ENCODE measurements at places on chromosomes 2 and 18. TPM values are rescaled to one million over a fixed set of nuclear protein-coding genes. Genes with fewer than 3 reads are reported as not detected.

The DLX2 gene
- 0.16 TPM for total RNA-seq

The ARID5A gene
- total RNA-seq, result 19.1 TPM

The CD207 gene
- not detected for total RNA-seq

The RUFY4 gene
- total RNA-seq, result not detected

The CEP68 gene
- 10.3 TPM for total RNA-seq

The LRRTM4 gene
- not detected for total RNA-seq

The EVX2 gene
- total RNA-seq, result not detected

The TSPYL6 gene
- total RNA-seq, result not detected

The WDR54 gene
- total RNA-seq, result 49.0 TPM

The INPP5D gene
- 2.7 TPM for total RNA-seq

The AOX1 gene
- 1.5 TPM for total RNA-seq

The OXER1 gene
- total RNA-seq, result 0.16 TPM

The CHST9 gene
- 2.0 TPM for total RNA-seq

The TM4SF20 gene
- not detected for total RNA-seq

The UCN gene
- 0.65 TPM for total RNA-seq

The SP5 gene
- not detected for total RNA-seq

The EPAS1 gene
- 5.7 TPM for total RNA-seq

The CCDC68 gene
- total RNA-seq, result 1.0 TPM

The ITGB6 gene
- total RNA-seq, result 2.6 TPM

The AQP12B gene
- total RNA-seq, result not detected

The LINC00305 gene
- not detected for total RNA-seq

The GTF2A1L gene
- total RNA-seq, result 0.13 TPM

The TTN gene
- under 0.01 TPM for total RNA-seq

The TMEM247 gene
- not detected for total RNA-seq

The ARHGAP25 gene
- not detected for total RNA-seq

The CTAGE1 gene
- total RNA-seq, result not detected

The LAMA3 gene
- total RNA-seq, result 45.0 TPM

The TMEM198 gene
- total RNA-seq, result 5.1 TPM

The RGPD3 gene
- total RNA-seq, result 0.13 TPM

The TAF1B gene
- total RNA-seq, result 8.8 TPM

The DHX57 gene
- total RNA-seq, result 12.7 TPM

The TNFRSF11A gene
- total RNA-seq, result 0.13 TPM

The NEU2 gene
- total RNA-seq, result not detected

The TMEM200C gene
- total RNA-seq, result 1.0 TPM

The FAM237A gene
- total RNA-seq, result not detected
